ENCODE measurements at places on chromosomes 5 and 9.

GRCh38 chr5:166910995-166911394 lies 1380.5 kb upstream of the WWC1 start:
- no peak for DNase-seq

DNA sequence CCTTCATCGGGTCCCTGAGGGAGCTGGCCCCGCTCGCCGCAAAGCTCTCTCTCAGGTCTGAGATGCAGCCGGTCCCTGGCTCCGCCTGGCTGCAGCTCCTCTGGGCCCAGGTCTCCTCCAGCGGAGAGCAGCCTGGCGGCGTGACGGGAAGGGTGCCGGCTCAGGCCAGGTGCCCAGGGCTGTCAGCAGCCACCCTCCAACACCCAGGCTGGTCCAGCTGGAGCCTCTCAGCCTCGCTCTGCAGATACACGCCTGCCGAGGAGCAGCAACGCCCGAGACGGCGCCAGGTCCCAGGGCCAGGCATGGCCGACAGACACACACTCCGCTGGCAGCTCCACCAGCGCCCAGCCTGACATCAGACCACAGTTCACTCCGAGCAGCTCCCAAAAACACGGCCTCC lies 25.6 kb downstream of the FAM163B start:
- DNase-seq, result no peak

DNA sequence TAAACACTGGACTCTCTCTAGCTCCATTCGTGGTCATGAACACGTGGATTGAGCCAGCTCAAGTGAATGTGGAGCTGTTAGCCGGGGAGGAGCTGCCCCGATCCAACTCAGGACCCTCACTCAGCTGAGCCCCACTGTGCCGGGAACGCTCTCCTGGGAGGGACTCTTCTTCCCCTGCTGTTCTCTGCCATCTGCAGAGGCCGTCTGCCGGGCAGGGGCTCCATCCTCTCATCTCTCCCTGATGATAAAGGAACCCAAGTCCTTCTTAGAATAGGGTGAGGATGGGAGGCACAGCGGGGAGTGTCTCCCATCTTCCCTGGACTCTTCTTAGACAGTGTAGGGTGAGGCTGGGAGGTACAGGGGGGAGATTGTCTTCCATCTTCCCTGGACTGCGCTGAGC lies 120.5 kb upstream of the IRX4 start:
- no peak for DNase-seq

- no peak for DNase-seq
Measured at GRCh38 chr5:162392336-162392735, 324.8 kb downstream of the GABRG2 start.

GRCh38 chr5:32621256-32621655 lies 35.9 kb downstream of the SUB1 start:
- no peak for DNase-seq

- no peak for DNase-seq
Measured at GRCh38 chr5:13251623-13252376, 692.7 kb downstream of the DNAH5 start.

DNA sequence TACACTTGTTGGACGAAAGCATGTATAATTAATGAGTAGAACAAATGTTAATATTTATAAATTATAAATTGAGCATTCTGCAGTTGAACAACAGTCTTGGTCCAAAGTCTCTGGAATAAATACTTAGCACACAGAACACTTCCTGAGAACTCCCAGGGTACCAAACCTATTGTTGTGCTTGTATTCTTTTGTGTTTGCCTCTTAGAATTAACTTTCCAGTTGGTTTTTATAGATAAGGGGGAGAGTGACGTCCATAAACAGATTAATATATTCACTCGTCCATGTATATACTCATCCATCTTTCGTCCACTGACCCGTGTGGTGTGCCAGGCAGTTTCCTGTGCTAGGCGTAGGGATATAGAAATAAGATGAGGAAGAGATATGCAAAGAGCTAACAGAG lies 62.3 kb upstream of the TGFBR1 start:
- no peak for DNase-seq

DNA sequence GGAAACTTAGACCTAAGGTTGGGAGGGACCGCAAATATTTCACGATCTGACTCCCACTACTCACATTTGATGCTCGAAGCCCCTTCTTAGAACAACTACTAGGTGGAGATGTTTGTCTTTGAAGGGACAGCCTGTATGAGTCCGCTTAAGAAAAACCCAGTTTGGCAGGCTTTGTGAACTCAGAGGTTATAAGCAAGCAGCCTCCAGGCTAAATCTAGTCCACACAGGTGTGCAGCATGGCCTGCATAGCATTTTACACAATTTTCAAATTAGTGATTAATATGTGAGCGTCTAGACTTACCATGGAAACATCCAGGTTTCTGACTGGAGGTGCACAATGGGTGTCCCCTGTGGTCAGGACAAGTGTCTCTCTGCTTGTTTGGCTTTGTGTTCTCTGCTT lies 127.1 kb downstream of the KIF4B start:
- no peak for DNase-seq

- DNase-seq, result no peak
Measured at GRCh38 chr5:151925340-151925739, 689 bp upstream of the GLRA1 start.

- DNase-seq, result no peak
Measured at GRCh38 chr5:154234551-154234950, 44.0 kb downstream of the GALNT10 start.

GRCh38 chr5:128920345-128921215 lies 44.7 kb upstream of the SLC27A6 start:
- peak; percentile 61 for DNase-seq

- no peak for DNase-seq
Measured at GRCh38 chr9:133203506-133204075, 5.5 kb downstream of the OBP2B start.

DNA sequence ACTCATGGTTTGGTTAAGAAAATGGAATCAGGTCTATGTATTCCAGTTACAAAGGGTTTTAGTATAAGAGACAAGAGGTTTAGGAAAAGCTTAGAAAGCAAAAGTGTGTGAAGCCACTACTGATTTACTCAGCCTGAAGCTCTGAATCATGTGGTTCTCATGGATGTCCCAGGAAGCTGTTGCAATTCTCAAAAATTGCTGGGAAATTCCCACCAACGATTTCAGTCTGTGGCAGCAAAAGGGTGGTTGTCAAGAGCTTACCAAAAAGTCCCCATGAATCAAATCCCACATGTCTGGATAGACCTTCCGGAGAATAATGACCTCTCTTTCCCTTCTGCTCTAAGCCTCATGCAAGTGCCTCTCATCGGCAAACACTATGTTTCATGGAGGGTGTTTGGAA lies 929.9 kb downstream of the TLE4 start:
- peak; percentile 3 for DNase-seq

DNA sequence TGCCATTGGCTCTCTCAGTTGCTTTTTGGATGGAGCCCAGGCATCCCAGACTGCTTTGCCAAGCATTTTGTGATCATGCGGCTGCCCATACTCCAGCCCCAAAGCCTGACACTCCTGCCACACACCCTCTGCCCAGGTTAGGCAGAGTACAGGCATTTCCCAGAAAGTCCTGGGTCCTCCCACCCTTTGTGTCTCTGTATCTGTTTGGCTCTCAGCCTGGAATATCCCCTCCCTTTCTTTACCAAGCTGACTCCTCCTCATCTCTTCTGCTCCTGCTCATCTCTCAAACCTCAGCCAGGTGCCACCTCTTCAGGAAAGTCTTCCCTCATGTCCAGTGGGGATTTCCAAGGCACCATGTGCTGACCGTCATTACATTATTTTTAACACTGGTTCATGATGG lies 14.3 kb upstream of the SH3RF2 start:
- no peak for DNase-seq

DNA sequence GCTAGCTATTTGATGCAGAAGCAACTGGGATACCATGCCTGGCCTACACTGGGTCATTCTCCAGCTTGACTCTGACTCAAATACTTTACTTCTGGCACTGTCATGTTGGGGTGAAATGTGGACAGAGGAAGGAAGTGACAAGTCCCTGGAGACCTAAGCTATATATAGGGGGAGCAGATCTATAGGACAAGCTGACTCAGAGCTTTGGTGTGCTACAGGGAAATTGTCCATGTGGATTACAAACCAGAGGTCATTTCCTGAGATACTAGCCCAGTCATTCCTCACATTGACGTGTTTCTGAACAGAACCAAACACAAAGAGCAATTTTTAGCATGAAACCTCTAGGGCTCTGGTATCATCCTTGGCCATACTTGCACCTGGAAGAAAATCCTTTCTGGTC lies 531.6 kb upstream of the CLINT1 start:
- DNase-seq, result peak; percentile 43

GRCh38 chr5:181173027-181173419 lies 25.6 kb downstream of the OR2V2 start:
- no peak for DNase-seq

- no peak for DNase-seq
Measured at GRCh38 chr5:41009232-41009631, 61.9 kb downstream of the MROH2B start.

- no peak for DNase-seq
Measured at GRCh38 chr9:98401140-98402018, 145.9 kb upstream of the TBC1D2 start.

- DNase-seq, result no peak
Measured at GRCh38 chr5:127565586-127566270, 48.3 kb downstream of the PRRC1 start.

DNA sequence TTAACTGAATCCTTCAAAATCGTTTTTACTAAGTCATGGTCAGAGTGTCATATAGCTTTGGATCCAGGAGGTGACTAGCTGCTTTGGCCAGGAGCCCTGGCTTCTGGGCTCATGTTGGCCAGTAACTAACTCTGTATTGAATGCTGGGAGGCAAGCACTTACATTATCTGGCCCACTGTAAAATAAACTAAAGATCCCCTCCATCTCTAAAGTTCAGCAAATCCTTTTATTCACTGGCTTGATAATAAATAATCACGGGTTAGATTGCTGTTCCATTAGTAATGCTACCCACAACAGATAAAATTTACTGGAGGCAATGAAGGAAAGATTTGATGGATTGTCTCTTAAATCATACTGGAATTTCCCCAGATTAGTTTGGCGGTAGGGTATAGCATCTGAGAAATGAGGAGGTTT lies 382.2 kb upstream of the TLE4 start:
- DNase-seq, result peak; percentile 53

GRCh38 chr9:109098171-109098959 lies 21.4 kb downstream of the TMEM245 start:
- DNase-seq, result peak; percentile 70

DNA sequence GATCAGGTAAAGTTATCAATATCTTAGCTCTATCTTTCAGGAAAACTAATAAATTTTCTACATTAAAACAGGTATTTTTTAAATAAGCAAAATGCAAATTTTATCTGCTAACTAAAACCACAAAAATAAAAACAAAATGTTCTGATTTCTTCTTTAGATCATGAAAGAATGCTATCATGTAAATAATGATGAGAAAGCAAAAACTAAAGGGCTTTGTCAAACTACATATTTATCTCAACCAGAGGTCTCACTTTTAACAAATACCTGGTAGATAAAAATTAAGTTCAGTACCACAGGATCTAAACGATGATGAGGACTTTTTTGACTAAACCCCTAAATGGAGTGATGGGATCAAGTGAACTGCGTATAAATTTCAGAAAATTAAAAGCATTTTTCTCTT lies 50.5 kb downstream of the MLANA start:
- no peak for DNase-seq

DNA sequence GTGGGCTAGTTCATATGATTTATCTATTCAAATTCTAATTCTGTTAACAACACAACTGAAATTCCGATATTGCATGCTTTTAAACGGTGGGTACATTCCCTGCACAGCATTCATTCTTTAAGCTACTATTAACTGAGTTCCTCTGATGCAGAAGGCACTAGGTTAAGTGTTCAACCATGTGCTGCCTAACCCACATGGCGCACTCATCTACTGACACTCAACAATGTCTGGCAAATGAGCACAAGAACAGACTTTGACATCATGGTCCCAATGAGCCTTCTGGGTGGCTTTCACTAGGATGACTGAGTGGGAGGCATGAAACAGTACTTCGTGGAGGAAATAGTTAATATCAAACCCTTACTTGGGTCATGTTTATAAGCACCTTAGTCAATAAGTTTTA lies 10.2 kb downstream of the NREP start:
- peak; percentile 65 for DNase-seq

GRCh38 chr9:132244582-132245455 lies 83.0 kb downstream of the NTNG2 start:
- DNase-seq, result no peak

- DNase-seq, result no peak
Measured at GRCh38 chr5:179876610-179876952, 18.0 kb upstream of the MRNIP start.

DNA sequence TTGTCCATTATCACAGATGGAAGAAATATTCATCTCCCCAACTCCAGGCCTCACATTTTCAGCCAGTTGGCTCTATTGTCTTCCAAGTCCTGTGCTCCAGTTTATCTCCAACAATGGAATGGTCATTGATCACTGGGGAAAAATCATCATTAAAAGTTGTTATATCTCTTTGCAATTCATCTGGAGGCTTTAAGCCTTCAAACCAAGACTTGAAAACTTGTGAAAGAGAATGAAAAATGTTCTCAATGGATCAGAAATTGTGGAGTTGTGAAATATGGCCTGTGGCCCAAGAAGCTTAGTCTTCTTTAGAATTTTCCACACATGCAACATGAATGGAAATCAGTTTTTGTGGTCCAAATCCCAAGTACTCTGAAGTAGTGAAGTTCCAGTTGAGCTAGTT lies 569.6 kb downstream of the EBF1 start:
- no peak for DNase-seq

GRCh38 chr9:94782355-94783101 lies 56.0 kb downstream of the AOPEP start:
- peak; percentile 95 for DNase-seq
